Esophagus muscularis mucosa (tissue), 4 donors: ENCODE measurements at places on chromosomes 5 and 9. TPM values are rescaled to one million over a fixed set of nuclear protein-coding genes. Genes with fewer than 3 reads are reported as not detected.

DNA sequence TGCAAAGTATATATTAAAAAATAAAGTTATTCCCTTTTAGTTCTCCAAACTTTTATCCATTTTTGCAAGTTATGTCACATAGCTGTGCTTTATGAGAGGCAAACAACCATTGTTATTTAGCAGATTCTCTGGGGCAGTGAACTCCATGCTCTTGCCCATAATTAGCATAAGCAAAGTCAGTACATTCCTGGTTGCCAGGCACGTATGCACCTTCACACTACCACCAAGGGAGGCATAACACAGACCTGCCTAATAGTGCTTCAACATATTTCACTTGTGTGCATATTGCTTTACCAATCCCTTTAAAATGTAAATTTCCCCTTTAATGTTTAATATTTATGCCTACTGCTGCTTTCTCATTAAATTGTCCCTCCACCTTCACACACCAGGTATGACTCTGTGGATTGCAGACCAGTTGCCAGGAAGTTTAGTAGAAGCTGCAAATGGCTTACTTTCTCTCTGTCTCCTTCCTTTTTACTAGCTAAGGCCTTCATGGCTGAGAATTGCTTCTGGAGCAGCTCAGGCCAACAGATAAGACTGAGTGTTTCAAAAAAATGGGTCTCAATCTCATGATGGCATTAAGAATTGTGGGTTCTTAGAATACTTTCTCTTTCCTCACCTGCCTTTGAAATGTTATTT lies 388.2 kb downstream of the PRR16 start:
- H3K36me3 ChIP-seq, result no peaks in the 10 kb centered on the region
- H3K27me3 ChIP-seq, result no peaks in the 10 kb centered on the region
- no peak overlapping the region for H3K4me3 ChIP-seq
- H3K4me1 ChIP-seq, result no peaks in the 10 kb centered on the region
- H3K27ac ChIP-seq, result no peak overlapping the region
- DNase-seq, result no peak

- no peak overlapping the region for H3K4me3 ChIP-seq
- H3K36me3 ChIP-seq, result no peaks in the 10 kb centered on the region
- no peak overlapping the region for H3K27ac ChIP-seq
Observed at GRCh38 chr5:169426784-169427183, 125.8 kb upstream of the SLIT3 start.

- H3K27ac ChIP-seq, result no peak overlapping the region
- DNase-seq, result no peak
- H3K36me3 ChIP-seq, result no peaks in the 10 kb centered on the region
- no peak overlapping the region for H3K4me3 ChIP-seq
Observed at GRCh38 chr5:27652505-27652904, 614.1 kb upstream of the CDH9 start.

The TICAM2 gene
- total RNA-seq, result 1.4 TPM

The CCL28 gene
- 2.2 TPM for total RNA-seq

DNA sequence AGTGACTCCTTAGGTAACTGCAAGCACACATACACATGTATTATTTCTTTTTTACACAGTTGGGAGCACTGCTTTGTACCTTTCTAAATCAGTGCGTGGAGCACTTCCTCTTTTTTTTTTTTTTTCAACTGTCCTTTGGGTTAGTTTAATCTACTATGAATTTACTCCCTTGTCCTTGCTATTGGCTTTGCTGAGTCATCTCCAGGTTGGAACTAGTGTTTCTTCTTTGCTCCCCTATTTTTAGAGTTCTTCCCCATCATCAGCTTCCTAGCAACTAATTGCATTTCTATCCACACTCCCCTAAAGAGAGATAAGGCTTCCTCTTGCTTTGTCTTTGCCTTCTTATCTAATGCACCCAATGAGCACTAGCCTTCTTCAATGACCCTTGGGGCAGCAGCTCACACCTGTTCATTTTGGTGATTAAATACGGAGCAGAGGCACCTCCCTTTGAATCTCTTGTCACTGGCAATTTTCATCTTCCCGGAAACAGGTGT lies 24.3 kb downstream of the S100Z start:
- H3K36me3 ChIP-seq, result no peaks in the 10 kb centered on the region
- no peaks in the 10 kb centered on the region for H3K4me1 ChIP-seq
- no peaks in the 10 kb centered on the region for H3K27me3 ChIP-seq
- no peak overlapping the region for H3K27ac ChIP-seq
- no peak overlapping the region for H3K4me3 ChIP-seq

GRCh38 chr5:57784121-57784520 lies 301.5 kb upstream of the ACTBL2 start:
- peaks cover 16% of the 10 kb centered on the region for H3K4me1 ChIP-seq
- no peaks in the 10 kb centered on the region for H3K36me3 ChIP-seq
- H3K4me3 ChIP-seq, result peak overlapping the region; percentile 21
- no peaks in the 10 kb centered on the region for H3K27me3 ChIP-seq

The LCP2 gene
- total RNA-seq, result 20.4 TPM

DNA sequence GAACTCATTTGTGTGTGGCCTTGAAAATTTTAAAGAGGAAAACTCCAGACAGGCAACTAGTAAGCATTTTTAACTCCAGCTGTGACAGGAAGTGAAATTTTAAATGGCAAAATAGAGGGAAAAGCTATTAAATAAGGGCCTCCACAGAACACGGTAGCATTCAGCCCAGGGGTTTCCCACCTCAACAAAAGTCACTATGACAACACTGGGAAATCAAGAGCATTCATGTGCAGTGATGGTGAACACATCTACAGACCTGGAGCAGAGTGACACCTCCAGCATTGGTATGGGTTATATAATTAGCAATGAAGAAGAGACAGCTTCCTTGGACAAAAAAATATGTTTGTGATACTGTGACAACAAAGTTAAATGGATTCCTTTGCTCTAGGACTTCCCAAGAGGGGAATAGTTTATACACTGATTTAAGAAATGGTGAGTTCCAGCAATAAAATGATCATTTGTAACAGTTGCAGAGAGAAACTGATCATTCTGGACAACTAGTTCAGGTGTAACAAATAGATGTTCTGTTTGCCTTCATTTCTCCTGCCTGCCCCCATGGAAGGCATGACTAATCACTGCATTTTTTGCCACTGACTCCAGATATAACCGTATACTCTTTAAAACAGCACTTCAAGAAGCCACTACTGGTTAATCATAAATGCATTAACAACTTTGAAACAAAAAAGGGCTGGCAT lies 93.3 kb upstream of the SLC44A1 start:
- H3K27ac ChIP-seq, result no peak overlapping the region
- no peak overlapping the region for H3K4me3 ChIP-seq
- peaks cover 26% of the 10 kb centered on the region for H3K4me1 ChIP-seq

The OBP2B gene
- not detected for total RNA-seq

- peaks cover 41% of the 10 kb centered on the region for H3K4me1 ChIP-seq
- H3K27me3 ChIP-seq, result no peaks in the 10 kb centered on the region
Observed at GRCh38 chr5:111075520-111075919, 4.0 kb downstream of the TSLP start.
